Karpas-422 (cell line): ENCODE measurements at places on chromosomes 11 and 22.

DNA sequence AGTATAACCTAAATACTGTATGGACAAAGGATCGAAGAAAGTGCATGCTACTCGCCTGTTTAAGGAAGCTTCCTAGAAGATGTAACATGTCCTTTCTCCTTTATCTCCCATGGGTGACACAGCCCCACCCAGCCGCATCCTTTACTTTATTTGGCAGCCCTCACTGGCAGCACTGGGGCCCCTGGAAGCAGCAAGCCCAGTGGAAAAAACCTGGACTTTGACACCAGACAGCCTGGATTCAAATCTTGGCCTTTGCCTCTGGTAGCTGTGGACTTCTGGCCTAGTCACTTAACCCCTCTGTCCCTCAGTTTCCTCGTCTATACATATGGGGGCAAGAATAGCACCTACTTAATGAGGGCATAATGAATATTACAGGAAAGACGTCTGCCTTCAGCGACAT is 67.1 kb downstream of the MYEOV start:
- no peak for DNase-seq
- no peak overlapping the region for H3K4me3 ChIP-seq
- no peaks in the 10 kb centered on the region for H3K4me1 ChIP-seq
- no peak overlapping the region for H3K27ac ChIP-seq
- H3K27me3 ChIP-seq, result no peaks in the 10 kb centered on the region

- no peaks in the 10 kb centered on the region for H3K27me3 ChIP-seq
- H3K4me3 ChIP-seq, result peak overlapping the region; percentile 35; the same call in 1 of the 2 replicates
- DNase-seq, result peak; percentile 95
- H3K36me3 ChIP-seq, result no peaks in the 10 kb centered on the region
- H3K4me1 ChIP-seq, result peaks cover 98% of the 10 kb centered on the region
- peak overlapping the region; percentile 99 for H3K27ac ChIP-seq
Observed at GRCh38 chr11:44600839-44601383, 35.4 kb downstream of the CD82 start.

DNA sequence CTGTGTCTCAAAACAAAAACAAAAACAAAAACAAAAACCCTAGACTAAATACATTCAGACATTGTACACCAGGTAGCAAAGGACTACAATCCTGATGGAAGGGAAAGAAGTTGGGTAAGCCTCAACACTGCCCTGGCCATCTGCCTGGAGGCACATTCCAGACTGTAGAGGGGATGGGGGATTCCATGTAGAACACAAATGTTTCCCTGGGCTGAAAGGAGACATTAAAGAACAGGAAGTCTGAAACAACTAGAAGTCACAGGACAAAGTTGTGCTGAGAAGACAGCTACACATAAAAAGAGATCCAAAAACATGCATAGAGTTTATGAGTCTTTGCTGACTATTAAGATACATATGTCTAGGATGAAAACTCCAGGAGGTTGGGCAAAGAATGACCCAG is 83.9 kb downstream of the RRAS2 start:
- no peaks in the 10 kb centered on the region; the same call in 1 of the 2 replicates for H3K4me1 ChIP-seq
- no peak overlapping the region for H3K4me3 ChIP-seq
- no peak for DNase-seq
- H3K27me3 ChIP-seq, result no peaks in the 10 kb centered on the region
- no peak overlapping the region for H3K27ac ChIP-seq
- no peaks in the 10 kb centered on the region for H3K36me3 ChIP-seq

DNA sequence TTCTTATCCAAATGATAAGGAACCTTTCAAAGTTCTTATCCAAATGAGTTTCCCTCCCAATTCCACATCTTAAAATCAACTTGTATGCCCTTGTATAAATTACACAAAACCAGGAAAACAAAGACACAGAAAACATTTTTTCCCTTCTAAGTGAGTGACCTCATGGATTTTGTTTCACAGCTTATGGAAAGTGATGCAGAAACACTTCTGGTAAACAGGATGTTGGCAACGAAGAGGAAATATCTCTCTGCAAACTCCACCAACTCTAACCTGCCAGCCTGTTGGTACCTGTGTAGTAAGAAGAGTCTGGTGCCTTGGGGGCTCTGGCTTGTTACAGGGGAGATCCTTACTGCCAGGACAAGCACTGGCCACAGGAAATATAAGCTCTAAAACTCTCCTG is 57.0 kb downstream of the CELSR1 start:
- H3K36me3 ChIP-seq, result no peaks in the 10 kb centered on the region
- H3K4me3 ChIP-seq, result no peak overlapping the region
- no peaks in the 10 kb centered on the region for H3K4me1 ChIP-seq
- no peak overlapping the region for H3K27ac ChIP-seq
- H3K27me3 ChIP-seq, result no peaks in the 10 kb centered on the region
- no peak for DNase-seq

DNA sequence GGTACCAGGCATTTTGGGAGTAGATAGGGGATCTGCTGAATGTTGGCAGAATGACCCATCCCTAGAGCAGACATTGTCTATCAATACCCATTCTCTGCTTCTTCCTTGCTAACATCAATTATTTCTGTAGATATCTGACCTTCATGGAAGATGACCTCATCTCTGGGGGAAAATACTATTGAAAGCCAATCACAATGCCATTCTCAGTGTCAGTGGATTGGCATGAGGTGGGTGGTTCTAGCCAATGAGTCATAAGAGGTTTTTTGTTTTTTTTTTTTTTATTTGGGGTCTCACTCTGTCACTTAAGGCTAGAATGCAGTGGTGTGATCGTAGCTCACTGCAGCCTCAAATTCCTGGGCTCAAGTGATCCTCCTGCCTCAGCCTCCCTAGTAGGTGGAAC is 42.5 kb downstream of the SNX19 start:
- no peak for DNase-seq
- no peaks in the 10 kb centered on the region for H3K4me1 ChIP-seq
- H3K27ac ChIP-seq, result no peak overlapping the region
- H3K4me3 ChIP-seq, result no peak overlapping the region
- no peaks in the 10 kb centered on the region for H3K36me3 ChIP-seq
- H3K27me3 ChIP-seq, result no peaks in the 10 kb centered on the region

- H3K4me3 ChIP-seq, result no peak overlapping the region
- H3K27ac ChIP-seq, result no peak overlapping the region
- peaks cover 83% of the 10 kb centered on the region for H3K36me3 ChIP-seq
- DNase-seq, result no peak
- H3K27me3 ChIP-seq, result no peaks in the 10 kb centered on the region
- H3K4me1 ChIP-seq, result no peaks in the 10 kb centered on the region
Observed at GRCh38 chr11:74871037-74871436, 77.9 kb downstream of the XRRA1 start.

GRCh38 chr11:9601037-9601875 is 27.8 kb downstream of the WEE1 start:
- no peaks in the 10 kb centered on the region for H3K27me3 ChIP-seq
- peaks cover 65% of the 10 kb centered on the region for H3K4me1 ChIP-seq
- peak overlapping the region; percentile 66 for H3K4me3 ChIP-seq
- peak; percentile 92 for DNase-seq

GRCh38 chr11:126968915-126969314 is 31.7 kb downstream of the KIRREL3 start:
- H3K4me3 ChIP-seq, result no peak overlapping the region
- DNase-seq, result peak; percentile 47
- H3K36me3 ChIP-seq, result no peaks in the 10 kb centered on the region
- H3K27ac ChIP-seq, result no peak overlapping the region
- peaks cover 4% of the 10 kb centered on the region; the same call in 1 of the 2 replicates for H3K4me1 ChIP-seq
- no peaks in the 10 kb centered on the region for H3K27me3 ChIP-seq

- no peak overlapping the region for H3K27ac ChIP-seq
- no peaks in the 10 kb centered on the region for H3K27me3 ChIP-seq
- no peaks in the 10 kb centered on the region for H3K4me1 ChIP-seq
- H3K4me3 ChIP-seq, result no peak overlapping the region
Observed at GRCh38 chr11:94705891-94706615, 62.1 kb upstream of the AMOTL1 start.

- peaks cover 7% of the 10 kb centered on the region for H3K4me1 ChIP-seq
- H3K27ac ChIP-seq, result no peak overlapping the region
- no peak overlapping the region for H3K4me3 ChIP-seq
- DNase-seq, result no peak
- no peaks in the 10 kb centered on the region for H3K36me3 ChIP-seq
Observed at GRCh38 chr11:117535201-117535849, 207.7 kb downstream of the CEP164 start.

GRCh38 chr22:42500161-42500835 is 19.3 kb downstream of the RRP7A start:
- H3K4me3 ChIP-seq, result no peak overlapping the region
- no peaks in the 10 kb centered on the region for H3K27me3 ChIP-seq
- DNase-seq, result peak; percentile 95
- H3K36me3 ChIP-seq, result no peaks in the 10 kb centered on the region

DNA sequence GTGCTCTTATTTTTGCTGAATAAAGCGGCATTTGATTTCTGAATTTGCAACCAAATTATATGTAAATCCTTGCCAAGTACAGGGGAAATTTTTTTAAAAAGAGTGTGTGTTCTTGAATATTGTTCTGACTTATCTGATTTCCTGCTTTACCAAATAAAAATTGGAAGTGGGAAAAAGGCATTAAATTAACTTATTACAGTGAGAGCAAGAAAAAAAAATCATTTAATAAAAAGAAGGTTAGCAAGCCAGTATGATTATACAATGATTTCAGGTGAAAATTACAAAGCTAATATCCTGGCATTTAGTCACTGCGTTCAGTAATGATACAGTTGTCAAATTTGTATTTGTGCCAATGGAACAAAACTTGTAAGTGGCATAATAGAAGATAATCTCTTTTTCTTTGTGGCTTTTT is 82.1 kb upstream of the PPARA start:
- peak overlapping the region; percentile 88 for H3K27ac ChIP-seq
- H3K4me3 ChIP-seq, result no peak overlapping the region
- H3K27me3 ChIP-seq, result no peaks in the 10 kb centered on the region
- DNase-seq, result peak; percentile 53
- H3K4me1 ChIP-seq, result peaks cover 43% of the 10 kb centered on the region

DNA sequence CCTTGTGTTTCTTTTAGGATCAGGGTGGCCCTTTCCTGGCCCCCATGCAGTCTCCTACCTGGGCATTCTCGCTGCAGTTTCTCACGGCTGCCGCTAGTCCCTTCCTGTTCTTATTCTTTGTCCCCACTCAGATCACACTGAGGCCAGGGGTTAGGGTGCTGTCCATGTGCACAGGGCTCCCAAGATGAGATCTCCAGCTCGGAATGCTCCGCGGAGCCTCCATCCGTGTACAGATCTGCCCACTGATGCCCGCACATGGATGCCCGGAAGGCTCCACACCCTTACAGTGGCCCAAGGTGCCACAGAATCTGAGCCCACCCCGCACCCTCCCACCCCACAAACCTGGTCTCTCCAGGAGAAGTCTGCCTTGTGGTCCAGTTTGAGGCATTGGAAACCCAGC is 457.3 kb downstream of the TBC1D22A start:
- H3K4me1 ChIP-seq, result no peaks in the 10 kb centered on the region
- no peaks in the 10 kb centered on the region for H3K36me3 ChIP-seq
- H3K27me3 ChIP-seq, result no peaks in the 10 kb centered on the region
- DNase-seq, result no peak
- H3K27ac ChIP-seq, result no peak overlapping the region
- H3K4me3 ChIP-seq, result no peak overlapping the region

DNA sequence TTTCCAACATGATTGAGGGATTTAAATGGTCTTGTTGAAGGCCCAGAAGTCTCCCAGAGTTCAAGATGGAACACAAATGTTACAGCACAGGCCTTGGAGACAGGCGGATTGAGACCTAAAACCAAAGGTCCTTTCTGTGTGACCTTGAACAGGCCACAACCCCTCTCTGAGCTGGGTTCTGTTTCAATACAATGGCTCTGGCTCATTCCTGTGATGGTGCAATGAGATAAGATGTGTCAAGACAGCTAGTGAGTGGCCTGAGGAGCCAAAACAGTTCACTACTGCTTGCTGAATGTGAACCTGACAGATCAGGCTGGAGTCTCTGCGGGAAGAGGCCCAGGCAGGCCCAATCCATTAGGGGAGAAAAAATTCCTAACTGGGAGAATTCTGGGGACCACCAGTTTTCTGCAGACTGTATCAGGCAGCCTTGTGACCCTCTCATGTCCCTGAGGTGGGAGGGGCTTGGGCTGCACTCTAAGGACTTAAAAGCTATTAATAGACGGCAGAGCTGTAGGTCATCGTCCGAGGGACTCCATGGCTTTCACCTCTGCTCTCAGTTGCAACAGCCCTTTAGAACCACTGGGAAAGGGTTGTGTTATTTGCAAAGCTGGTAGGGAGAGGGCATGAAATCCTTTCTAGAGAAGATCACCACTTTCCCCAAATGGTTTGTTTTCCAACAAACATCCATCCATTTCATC is 126.1 kb upstream of the TEAD1 start:
- DNase-seq, result no peak
- no peak overlapping the region for H3K4me3 ChIP-seq
- 0 out of 2 replicates have a peak, but pooled peaks cover 2% of the 10 kb centered on the region for H3K27me3 ChIP-seq
- H3K27ac ChIP-seq, result no peak overlapping the region

DNA sequence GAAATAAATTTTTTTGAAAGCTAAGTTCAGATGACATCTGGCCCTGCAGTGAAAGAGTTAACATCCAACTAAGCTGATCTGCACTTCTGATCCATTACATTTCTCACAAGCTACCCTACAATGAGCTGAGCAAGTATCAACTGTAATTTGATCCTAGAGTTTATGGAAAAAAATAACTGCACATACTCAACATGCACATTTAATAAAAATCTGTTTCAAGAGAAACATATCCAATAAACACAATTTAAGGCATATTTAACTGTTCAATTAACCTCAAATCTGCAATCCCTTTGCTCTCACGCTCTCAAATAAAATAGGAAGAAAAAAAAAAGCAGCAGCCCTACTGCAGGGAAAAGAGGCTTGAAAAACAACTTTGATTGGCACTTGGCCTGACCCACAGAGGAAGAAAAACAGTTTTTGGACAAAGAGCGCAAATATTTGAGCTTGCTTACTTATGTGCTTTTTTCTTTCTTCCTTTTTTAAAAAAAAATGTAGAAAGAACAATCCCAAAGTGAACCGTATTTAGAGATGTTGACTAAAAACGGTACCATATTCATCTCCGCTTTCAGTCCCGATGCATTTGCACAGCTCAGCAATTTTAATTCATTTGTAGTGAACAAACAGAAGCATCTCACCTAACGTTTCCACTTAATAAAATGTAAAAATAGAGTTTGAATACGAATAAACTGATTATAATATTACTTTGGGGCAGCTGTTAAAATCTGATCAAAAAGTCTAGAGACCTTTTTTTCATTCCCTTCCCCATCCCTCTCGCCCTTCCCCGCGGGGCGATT is 1.6 kb downstream of the SESN3 start:
- H3K27me3 ChIP-seq, result peaks cover 5% of the 10 kb centered on the region
- DNase-seq, result peak; percentile 65
- peak overlapping the region; percentile 78 for H3K4me3 ChIP-seq
- peaks cover 38% of the 10 kb centered on the region for H3K4me1 ChIP-seq

DNA sequence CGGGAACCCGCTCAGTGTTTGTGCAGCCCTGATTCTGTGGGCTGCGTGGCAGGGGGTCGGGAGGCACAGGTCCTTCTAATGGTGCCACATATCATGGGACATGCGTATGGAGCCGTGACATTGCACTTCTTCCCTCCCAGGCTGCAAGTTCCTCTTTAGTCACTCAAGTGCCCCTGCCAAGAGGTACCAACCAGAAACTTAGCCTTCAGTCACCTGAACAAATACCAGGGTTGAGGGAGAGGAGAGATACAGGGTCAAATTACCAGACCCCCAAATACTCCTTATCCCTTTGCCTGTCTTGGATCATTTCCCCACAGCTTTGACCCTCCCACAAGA is 209.1 kb downstream of the BUD13 start:
- no peak overlapping the region for H3K27ac ChIP-seq
- H3K27me3 ChIP-seq, result no peaks in the 10 kb centered on the region
- H3K4me3 ChIP-seq, result no peak overlapping the region

- H3K27ac ChIP-seq, result no peak overlapping the region
- DNase-seq, result no peak
Observed at GRCh38 chr11:96008161-96008720, 84.3 kb upstream of the MTMR2 start.
